ENCODE measurements at places on chromosomes 5 and 9.

DNA sequence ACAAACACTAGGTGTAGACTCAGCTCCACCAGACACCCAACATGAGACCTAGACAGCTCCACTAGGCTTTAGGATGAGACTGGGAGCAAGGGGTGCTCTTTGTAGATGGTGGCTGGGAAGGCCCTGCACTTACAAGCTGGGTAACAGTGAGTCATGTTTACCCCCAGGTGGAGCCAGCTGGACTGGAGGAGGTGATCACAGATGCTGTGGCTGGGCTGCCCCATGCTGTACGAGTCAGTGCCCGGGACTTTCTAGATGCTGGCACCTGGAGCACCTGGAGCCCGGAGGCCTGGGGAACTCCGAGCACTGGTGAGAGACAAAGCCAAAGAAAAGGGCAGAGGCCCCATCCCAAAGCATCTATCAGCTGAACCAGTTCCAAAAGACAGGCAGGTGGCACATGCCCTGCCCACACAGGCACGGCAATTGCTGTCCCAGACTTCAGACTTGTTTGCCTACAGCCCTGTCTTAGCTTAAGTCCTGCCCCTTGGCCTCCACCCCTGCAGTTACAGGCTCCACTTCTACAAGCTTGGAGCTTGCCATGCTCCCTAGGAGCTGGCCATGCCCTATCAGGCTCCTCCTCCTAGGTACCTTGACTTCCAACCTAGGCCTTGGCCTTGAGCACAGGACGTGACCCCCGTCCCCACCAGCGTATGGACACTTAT lies 2.7 kb downstream of the CCL27 start:
- no peak for DNase-seq

DNA sequence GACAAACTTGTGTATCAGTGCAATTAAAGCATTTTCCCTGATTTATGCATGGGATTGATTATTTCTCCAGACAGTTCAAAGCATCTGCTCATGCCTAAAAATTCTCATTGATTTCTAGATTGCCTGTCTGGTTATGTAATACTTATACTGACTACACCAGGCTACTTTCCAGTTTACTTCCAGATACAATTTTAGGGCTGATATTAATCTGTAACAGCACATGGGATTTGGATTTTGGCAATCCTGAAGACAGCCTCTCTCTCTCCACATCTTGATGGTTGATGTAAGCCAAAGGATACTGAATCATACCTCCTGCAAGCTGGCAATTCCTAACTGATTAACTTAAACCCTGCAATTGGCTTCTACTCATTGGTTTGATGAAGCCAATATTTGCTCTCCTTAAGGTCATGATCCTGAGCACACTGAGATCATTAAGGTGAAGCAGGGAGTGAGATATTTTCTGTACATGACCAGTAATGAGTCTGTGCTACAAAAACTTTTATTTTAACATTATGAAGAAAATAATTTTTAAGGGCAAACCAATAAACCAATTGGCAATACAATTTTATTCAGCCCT lies 25.7 kb upstream of the FBXL7 start:
- no peak for DNase-seq

DNA sequence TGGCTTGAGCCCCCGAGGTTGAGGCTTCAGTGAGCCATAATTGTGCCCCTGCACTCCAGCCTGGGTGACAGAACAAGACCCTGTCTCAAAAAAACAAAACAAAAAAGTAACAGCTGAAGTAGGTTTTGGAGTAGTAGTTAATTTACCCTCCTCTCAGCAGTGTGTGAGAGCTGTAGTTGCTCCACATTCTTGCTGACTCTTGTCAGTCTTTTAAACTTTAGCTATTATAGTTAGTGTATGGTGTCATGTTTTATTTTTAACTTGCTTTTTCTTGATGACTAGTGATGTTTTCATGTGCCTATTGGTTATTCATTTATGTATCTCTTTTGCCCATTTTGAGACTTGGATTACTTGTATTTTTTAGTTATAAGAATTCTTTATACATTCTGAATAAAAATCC lies 52.9 kb upstream of the DHFR start:
- no peak for DNase-seq

GRCh38 chr9:98193336-98193944 lies 1.0 kb upstream of the CORO2A start:
- DNase-seq = no peak

GRCh38 chr9:35556776-35557175 lies 48.3 kb upstream of the TESK1 start:
- DNase-seq = no peak

DNA sequence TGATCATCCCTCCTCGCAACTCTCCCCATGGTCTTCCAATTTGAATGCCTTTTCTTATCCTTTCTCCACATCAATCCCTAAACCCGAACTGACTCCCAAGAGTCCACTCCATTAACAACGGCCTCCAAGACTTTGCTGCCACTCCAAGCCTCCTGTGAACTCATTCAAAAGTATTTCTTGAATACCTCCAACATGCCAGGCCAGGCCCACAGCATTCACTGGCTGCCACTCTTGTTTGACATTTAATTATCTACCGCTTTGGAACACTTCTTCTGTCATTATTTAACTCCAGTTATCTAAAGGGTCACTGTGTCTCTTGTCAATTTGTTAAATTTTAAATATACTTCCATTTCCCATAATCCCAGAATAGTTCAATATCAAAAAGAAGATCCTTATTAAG lies 378.9 kb downstream of the EFNA5 start:
- no peak for DNase-seq

DNA sequence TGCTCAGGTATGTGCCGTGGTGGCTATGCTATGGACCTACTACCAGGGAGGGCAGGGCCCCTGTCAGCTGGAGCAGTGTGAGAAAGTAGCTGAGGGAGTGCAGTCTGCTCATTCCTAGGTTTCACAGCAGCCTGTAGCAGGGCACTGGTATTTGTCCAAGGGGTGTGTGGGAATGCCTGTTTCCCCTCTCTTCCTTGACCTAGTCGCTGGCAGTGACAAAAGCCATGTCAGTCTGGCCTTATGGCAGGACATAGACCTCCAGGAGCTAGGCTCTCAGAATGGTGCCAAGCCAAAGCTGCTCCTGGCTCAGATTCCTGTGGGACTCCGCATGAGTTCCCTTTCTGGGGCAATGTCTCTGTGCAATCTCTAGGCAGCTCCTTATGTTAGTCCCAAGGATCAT lies 253.9 kb upstream of the TYRP1 start:
- no peak for DNase-seq

- DNase-seq = no peak
Observed at GRCh38 chr5:157558041-157558595, 17.5 kb downstream of the ADAM19 start.

DNA sequence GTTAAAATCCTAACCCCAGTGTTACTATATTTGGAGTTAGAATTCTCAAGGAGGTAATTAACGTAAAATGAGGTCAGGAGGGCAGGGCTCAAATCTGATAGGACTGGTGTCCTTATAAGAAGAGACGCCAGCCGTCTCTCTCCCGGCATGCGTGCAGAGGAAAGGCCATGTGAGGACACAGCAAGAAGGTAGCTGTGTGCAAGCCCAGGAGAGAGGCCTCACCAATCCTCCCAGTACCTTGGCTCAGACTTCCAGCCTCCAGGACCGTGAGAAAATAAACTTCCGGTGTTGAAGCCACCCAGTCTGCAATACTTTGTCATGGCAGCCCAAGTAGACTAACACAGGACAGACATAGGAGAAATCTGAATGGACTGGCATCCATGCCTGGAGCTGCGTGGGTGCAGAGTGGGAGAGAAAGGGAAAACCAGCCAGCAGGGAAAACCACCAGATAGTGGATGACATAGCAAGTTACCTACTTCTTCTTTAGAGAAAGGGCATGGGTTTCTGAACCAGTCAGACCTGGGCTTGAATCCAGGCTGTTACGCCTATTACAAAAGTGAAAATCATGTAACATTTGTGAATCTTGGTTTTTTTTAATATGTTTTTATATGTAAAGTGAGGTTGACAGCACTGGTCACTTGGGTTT lies 89.2 kb downstream of the FSTL4 start:
- no peak for DNase-seq

- no peak for DNase-seq
Observed at GRCh38 chr9:112433499-112434392, 52.9 kb upstream of the KIAA1958 start.

- DNase-seq = no peak
Observed at GRCh38 chr5:60196385-60197113, 303.0 kb upstream of the PDE4D start.

DNA sequence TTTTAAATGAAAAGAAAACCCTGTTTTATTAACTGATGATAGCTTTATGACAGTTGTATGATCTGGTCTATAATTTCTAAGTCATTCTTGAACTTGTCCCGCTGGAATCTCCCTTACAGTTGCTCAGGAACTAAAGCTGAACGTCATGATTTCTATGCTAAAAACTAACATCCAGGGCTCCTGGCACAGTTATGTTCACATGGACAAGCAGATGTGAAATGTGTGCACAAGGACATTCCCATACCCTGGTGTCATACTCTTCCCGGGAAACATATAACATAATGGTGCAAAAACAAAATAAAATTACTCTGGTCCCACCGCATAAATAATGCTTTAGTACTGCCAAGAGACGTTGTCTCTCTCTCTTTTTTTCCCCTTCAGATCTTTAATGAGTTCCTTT lies 134.9 kb downstream of the PRDM6 start:
- no peak for DNase-seq

GRCh38 chr5:168583742-168584482 lies 4.7 kb upstream of the PANK3 start:
- DNase-seq = no peak

DNA sequence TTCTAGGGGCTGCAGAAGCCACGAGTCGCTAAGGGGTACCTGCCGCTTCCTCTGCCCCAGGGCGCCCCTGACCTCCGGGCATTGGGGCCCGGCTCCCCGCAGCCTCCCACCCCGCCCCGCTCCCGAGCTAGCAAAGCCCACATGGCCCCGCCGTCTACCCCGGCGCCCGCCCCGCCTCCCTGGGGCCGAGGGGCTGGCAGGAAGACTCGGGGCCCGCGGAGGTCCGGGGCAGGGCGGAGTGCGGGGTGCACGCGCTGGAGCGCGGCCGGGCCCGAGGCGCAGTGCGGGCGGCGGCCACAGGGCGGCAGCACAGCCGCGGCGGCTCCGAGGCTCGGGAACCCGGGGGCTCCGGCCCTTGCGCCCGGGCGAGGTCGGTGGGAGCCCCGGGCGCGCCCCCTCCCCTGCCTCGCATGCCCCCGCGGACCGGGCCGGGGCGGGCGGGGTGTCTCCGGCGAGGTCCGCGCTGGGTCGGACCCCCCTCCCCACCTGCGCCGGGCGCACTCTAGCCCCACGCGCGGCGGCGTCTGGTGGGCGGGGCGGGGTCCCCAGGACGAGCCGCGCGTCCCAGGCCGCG lies 6.7 kb downstream of the NRARP start:
- DNase-seq = peak; percentile 69

GRCh38 chr5:110638970-110639902 lies 87.2 kb downstream of the TMEM232 start:
- no peak for DNase-seq

DNA sequence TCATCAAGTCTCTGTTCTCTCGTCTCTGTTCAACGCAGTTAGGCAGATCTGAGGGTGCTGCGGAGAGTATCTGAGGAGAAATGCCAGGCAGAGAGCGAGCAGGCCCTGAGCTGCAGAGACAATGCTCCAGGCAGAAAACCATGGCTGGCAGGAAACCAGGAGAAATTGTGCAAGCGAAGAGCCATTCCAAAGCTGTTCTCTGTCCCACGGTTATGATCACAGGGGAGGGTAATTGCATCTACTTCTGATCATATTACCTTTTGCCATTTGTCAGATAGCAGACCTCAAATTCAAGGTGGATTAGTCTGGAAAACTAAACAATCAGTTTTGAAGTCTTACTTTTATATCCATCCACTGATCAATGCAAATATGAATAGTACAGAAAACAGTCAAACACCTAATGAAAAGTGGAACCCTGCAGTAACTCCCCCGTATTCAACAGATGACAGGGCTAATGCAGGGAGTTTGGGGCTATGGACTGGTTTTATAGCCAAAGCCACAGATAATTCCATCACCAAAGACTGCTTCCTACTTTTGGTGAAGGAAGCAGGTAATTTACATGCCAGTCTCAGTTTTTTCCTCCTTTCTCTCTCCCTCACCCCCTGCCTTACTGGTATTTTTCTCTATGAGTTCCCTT lies 228.0 kb downstream of the DCP2 start:
- no peak for DNase-seq

- no peak for DNase-seq
Observed at GRCh38 chr9:97039514-97039860, 545 bp upstream of the CTSV start.

DNA sequence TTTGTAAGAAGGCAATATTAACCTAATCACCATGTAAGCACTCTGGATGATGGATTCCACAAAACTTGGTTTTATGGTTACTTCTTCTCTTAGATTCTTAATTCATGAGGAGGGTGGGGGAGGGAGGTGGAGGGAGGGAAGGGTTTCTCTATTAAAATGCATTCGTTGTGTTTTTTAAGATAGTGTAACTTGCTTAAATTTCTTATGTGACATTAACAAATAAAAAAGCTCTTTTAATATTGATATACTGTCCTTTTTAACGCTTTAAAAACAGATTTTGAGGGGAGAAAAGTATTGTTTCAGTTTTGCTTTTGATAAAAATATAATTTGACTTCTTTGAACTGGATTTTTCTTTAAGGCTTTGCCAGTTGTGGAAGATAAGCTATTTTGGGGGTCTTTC lies 59.8 kb downstream of the LMNB1 start:
- no peak for DNase-seq

DNA sequence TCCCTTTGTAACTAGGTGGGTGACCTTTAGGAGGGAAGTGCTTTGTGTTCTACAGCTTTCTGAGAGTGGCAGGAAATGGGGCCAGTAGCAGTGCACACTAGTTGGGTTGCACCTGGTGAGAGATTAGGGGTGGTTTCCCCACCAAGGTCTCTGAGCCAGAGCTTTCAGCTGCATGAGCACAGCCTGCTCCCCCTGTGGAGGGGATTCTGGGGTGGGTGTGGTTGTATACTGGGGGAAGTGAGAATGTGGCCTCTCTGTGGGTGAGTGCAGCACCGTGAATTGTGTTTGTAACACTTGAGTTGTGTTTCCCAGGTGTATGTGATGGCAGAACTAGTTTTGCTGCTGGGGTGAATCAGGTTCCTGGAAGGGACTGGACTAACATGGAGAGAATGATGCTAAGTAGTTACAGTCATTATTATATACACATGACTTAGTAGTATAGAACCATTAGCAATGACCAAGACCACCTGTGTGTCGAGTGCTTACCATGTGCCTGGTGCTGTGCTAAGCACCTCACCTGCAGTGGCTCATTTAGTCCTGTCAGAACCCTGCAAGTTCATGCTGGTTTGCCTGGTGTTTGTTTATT lies 11.8 kb upstream of the CXXC5 start:
- peak; percentile 38 for DNase-seq

DNA sequence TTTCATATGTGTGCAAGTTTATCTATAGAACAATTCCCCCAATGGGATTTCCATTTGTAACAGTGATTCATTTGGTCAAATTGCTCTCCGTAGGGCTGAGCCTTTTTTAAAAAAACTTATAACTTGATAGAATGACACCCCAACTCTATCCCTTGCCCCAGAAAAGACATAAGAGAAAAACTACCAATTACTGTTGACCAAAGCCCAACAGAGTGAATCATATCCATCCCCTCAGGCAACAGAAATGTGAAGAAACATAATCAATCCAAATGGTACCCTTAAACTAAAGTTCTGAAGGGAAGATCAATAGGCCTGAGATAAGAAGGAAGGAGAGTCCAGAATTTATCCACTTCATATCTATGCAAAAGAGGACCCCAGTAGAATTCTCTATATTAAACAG lies 17.8 kb downstream of the TICAM2 start:
- DNase-seq = no peak

Measured in stimulated activated CD4-positive, alpha-beta T cell treated with anti-CD3 and anti-CD28 coated beads, Interleukin-2, amount 100 ng/mL, for 24 hours (primary cell).